ENCODE measurements at places on chromosomes 2 and 18. TPM values are rescaled to one million over a fixed set of nuclear protein-coding genes. Genes with fewer than 3 reads are reported as not detected.
A peak's percentile ranks its signal among the peaks of the same experiment; 100 is the strongest.

Gene HOXD9
- total RNA-seq, result 0.17 TPM

Gene UBE2F
- 39.8 TPM for total RNA-seq

Gene SCTR
- total RNA-seq, result 60.2 TPM

Gene RAB6D
- not detected for total RNA-seq

Gene STPG4
- not detected for total RNA-seq

Gene DUSP2
- 2.5 TPM for total RNA-seq

- no peak for DNase-seq
Observed at GRCh38 chr2:31992025-31992579, 18.7 kb downstream of the MEMO1 start.

GRCh38 chr2:59184276-59185020 lies 943.3 kb upstream of the FANCL start:
- no peak for DNase-seq

DNA sequence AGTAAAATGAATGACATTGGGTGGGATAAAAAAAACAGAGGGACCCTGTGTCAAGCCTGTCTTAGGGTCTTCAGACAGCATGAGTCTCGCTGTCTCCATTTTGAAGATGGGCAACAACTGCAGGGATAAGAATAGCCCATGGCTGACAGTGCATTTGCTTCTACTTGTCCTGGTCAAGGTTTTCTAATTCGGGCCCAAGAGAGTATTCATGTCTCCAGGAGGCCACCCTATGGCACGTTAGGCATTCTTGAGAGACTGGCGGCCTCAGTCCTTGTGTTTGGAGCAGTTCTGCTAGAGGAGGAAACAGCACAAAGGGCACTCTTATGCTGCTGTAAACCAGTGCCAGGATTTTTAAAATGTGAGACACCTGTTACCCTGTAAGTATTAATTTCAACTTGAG lies 9.5 kb upstream of the MYL1 start:
- no peak for DNase-seq

- DNase-seq, result peak; percentile 42
Observed at GRCh38 chr2:46062637-46063412, 234.4 kb upstream of the EPAS1 start.

DNA sequence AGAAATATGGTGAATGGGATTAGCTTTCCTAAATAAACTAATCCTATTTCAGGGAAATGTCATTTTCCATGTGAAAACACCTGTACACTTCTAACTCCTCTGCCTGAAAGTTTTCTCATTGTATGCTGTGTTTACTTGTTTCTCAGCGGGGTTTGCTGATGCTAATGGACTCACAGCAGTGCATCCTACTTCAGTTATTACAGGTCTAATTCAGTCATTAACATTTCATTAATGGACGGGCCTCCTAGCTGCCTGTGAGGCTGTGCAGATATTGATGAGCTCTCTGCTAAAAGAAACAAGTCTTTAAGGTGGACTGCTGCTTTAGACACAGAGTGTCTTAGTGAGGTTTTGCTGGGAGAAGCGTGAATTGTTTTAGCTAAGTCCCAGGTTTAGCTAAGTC lies 1342.0 kb upstream of the ZEB2 start:
- no peak for DNase-seq

- no peak for DNase-seq
Observed at GRCh38 chr2:46171411-46171953, 125.7 kb upstream of the EPAS1 start.

- no peak for DNase-seq
Observed at GRCh38 chr2:79758749-79759282, 246.0 kb downstream of the CTNNA2 start.

DNA sequence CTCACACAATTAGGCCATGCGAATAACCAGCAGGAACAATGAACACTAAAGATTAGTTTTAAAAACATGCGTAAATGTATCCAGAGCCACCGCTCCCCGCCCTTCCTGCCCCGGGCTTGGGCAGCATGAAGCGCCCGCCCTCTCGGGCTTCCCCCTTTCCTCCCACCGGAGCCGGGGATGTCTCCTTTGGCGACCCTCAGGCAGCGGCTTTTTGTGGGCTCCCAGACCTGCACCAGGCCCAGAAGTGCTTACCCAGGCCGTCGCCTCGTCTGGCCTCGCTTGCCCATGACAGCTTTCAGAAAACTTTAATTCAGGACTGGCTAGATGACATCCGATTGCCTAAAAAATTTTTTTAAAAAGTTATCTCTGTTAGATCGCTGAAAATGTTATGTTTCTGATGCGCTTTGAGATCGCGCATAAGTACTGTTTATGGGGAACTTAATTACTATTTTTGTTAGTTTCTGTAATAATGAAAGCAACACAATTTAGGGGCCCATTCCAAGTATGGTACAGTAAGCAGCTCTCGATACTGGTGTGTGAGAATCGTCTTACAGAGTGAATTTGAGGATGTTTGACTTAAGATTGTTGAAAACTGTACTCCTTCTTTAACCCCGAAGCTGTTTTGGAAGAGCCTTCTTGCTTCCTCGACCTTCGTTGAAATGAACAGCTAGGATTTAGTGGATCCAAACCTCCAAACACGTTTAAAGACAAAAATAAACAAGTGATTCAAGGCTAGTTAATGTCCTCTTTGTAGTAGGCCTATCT lies 1.1 kb downstream of the MAP3K20 start:
- DNase-seq, result no peak

DNA sequence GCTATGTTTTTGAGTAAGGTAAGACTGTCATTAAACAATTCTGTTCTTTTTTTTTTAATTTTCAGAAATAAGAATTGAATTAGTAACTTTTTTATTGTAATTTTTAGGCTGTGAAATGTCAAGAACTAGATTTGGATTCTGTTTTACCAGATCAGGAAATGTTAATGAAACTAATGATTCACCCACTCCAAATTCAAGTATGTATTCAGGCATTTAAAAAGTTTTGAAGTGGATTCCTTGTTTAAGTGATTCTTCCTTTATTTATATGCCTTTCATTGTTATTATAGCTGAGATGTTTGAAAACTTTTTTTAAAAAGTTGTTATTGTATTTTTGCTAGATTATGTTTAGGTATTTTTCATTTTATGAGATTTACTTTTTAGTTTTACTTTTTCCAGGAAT lies 96.7 kb downstream of the UBR3 start:
- no peak for DNase-seq

GRCh38 chr18:55547705-55548056 lies 40.3 kb downstream of the TCF4 start:
- DNase-seq, result no peak

- no peak for DNase-seq
Observed at GRCh38 chr2:165567273-165567672, 97.8 kb downstream of the CSRNP3 start.

DNA sequence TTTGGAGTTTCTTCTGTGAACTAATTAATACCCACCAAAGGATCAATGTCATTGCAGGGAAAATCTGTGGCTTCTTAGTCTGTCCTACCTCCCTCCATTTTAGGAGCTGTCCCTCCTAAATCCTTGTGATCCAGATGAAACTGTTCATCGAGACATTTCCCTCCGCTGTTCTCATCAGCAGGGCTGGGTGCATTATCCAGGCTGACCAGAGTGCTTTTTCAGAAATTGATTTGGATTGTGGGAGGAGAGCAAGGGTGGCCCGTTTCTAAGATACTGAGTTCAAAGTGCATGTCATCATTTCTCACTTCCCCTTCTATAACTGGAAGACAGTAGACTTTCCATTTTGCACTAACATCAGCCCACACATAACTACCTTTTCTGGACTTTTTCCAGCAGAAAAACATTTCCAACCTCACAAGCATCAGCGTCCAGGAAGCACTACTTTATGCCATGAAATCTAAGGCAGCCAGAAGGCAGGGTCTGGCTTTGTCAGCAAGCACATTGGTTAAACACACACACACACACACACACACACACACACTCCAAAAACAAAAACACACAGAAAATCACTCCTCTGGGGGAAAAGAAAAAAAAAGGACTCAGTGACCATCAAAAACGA lies 94.1 kb downstream of the ANKRD44 start:
- DNase-seq, result no peak

GRCh38 chr18:35564795-35565453 lies 16.6 kb upstream of the GALNT1 start:
- DNase-seq, result no peak

DNA sequence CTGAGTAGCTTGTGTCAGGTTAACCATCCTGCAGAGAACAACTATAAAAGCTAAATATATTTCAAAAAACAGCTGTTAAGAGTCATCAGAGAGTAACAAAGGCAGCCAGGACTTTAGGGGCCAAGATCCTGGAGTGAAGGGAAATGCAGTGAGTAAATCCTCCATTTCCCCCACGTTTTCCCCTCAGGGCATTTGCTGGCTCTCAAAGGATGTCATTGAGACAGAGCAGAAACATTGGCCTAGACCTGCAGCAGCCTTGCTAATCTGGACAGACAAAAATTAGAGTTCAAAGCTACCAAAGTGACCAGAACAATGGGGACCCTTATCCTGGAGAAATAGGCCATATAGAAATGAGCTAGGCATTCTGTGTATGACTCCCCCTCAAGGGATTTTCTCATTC lies 21.1 kb upstream of the KLHL29 start:
- no peak for DNase-seq

GRCh38 chr18:50193796-50194630 lies 934 bp downstream of the MYO5B start:
- DNase-seq, result peak; percentile 25
